Stomach (tissue), 19 donors: ENCODE measurements at places on chromosomes 2 and 18. TPM values are rescaled to one million over a fixed set of nuclear protein-coding genes. Genes with fewer than 3 reads are reported as not detected.

ZNF521 gene
- total RNA-seq = 57.4 TPM

AAMP gene
- total RNA-seq = 188 TPM

VWA3B gene
- not detected for total RNA-seq

GPAT2 gene
- total RNA-seq = 8.5 TPM

POTEJ gene
- total RNA-seq = not detected

GAD1 gene
- not detected for total RNA-seq

IL36A gene
- total RNA-seq = not detected

CD8A gene
- total RNA-seq = 24.9 TPM

MYOM1 gene
- 4.1 TPM for total RNA-seq

GPR35 gene
- total RNA-seq = 13.0 TPM

EPB41L3 gene
- 13.9 TPM for total RNA-seq

CYS1 gene
- total RNA-seq = 3.9 TPM

- H3K27ac ChIP-seq = no peak overlapping the region
- DNase-seq = no peak
- H3K4me1 ChIP-seq = no peaks in the 10 kb centered on the region
- no peak overlapping the region for H3K4me3 ChIP-seq
- no peaks in the 10 kb centered on the region for H3K27me3 ChIP-seq
These were observed 188.7 kb upstream of the SATB2 start for GRCh38 chr2:199646439-199646838.

DNA sequence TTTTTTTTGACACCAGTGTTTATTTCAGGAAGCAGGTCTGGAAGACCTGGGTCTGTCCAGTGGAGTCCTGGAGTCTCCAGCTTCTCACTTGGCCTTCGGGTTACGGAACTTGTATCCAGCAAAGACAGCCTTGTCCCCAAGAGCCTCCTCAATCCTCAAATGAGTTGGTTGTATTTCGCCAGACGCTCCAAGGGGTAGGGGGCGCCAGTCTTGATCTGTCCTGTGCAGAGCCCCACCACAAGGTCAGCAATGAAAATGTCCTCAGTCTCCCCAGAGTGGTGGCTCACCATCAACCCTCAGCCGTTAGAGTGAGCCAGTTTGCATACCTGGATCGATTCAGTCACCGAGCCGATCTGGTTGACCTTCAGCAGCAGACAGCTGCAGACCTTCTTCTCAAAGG lies 21.9 kb downstream of the ASXL2 start:
- no peaks in the 10 kb centered on the region for H3K27me3 ChIP-seq
- H3K27ac ChIP-seq = no peak overlapping the region
- peaks cover 17% of the 10 kb centered on the region for H3K36me3 ChIP-seq
- DNase-seq = no peak

DNA sequence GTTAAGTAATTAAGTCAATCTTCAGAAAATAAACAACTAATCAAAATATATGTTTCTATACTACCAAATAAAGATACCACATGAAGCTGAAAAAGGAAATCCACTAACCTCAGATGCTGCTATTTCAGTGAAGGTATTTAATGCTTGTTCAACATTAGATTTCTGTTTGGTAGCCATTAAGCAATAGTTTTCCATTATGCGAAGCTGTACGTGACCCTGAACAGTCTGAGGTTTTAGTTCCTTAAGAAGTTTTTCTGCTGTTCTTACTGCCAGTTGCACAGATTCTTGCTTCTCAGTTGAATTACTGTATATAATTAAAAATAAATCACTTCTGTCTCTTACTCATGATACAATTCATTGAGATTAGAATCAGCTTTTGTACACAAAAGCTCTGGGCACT lies 65.4 kb downstream of the TTC21B start:
- no peak overlapping the region for H3K4me3 ChIP-seq
- no peaks in the 10 kb centered on the region for H3K27me3 ChIP-seq
- DNase-seq = no peak
- no peaks in the 10 kb centered on the region for H3K4me1 ChIP-seq
- peaks cover 79% of the 10 kb centered on the region for H3K36me3 ChIP-seq
- H3K27ac ChIP-seq = no peak overlapping the region

GRCh38 chr2:136639651-136640050 lies 125.7 kb upstream of the THSD7B start:
- no peaks in the 10 kb centered on the region for H3K27me3 ChIP-seq
- H3K27ac ChIP-seq = no peak overlapping the region
- no peaks in the 10 kb centered on the region for H3K4me1 ChIP-seq
- no peak for DNase-seq

- H3K4me1 ChIP-seq = peaks cover 4% of the 10 kb centered on the region
- H3K36me3 ChIP-seq = no peaks in the 10 kb centered on the region
- H3K4me3 ChIP-seq = no peak overlapping the region
- H3K27me3 ChIP-seq = peaks cover 17% of the 10 kb centered on the region
These were observed 25.7 kb downstream of the NPPC start for GRCh38 chr2:231900486-231900942.

- no peaks in the 10 kb centered on the region for H3K36me3 ChIP-seq
- DNase-seq = peak; percentile 8
- no peaks in the 10 kb centered on the region for H3K27me3 ChIP-seq
These were observed 70.2 kb upstream of the DOK6 start for GRCh38 chr18:69330385-69331005.

GRCh38 chr2:237290261-237290660 lies 123.7 kb downstream of the COL6A3 start:
- H3K27ac ChIP-seq = peak overlapping the region; percentile 74
- no peaks in the 10 kb centered on the region for H3K36me3 ChIP-seq
- no peak overlapping the region for H3K4me3 ChIP-seq
- H3K4me1 ChIP-seq = no peaks in the 10 kb centered on the region
- H3K27me3 ChIP-seq = peaks cover 22% of the 10 kb centered on the region
- DNase-seq = no peak

- H3K27ac ChIP-seq = no peak overlapping the region
- H3K27me3 ChIP-seq = no peaks in the 10 kb centered on the region
- no peak overlapping the region for H3K4me3 ChIP-seq
- H3K36me3 ChIP-seq = no peaks in the 10 kb centered on the region
- H3K4me1 ChIP-seq = no peaks in the 10 kb centered on the region
These were observed 556.6 kb upstream of the ZNF804A start for GRCh38 chr2:184041777-184042176.

DNA sequence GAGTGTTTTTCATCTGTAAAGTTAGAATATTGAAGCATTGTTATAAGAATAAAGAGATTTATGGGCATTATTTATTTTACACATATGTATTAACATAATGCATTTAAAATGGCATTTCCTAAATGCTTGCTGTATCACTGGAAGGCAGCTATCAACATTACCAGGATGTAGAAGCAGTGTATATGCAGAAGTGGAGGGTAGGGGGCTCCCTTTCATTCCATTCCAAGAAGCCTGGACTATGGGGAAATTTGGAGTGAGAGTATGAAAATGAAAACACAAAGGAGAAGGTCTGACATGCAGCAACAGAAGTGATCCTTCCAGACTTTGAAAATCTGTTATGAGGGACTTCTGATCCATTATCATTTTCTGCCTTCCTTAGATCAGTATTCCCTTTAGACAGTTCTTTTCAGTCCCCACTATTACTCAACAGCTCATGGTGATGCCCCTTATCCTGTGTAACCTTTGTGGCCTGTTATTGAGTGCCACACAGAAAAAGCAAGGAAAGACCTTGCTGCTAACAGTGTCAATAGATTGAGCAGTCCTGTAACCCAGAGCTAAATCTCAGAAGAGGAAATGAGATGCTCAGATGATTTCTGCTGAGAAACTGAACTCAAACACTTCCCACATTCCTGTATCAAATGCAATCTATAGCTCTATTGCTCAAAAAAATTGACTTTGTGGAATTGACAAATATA lies 216.6 kb downstream of the HNMT start:
- H3K27me3 ChIP-seq = no peaks in the 10 kb centered on the region
- no peaks in the 10 kb centered on the region for H3K4me1 ChIP-seq
- no peak overlapping the region for H3K27ac ChIP-seq
- DNase-seq = peak; percentile 28

DNA sequence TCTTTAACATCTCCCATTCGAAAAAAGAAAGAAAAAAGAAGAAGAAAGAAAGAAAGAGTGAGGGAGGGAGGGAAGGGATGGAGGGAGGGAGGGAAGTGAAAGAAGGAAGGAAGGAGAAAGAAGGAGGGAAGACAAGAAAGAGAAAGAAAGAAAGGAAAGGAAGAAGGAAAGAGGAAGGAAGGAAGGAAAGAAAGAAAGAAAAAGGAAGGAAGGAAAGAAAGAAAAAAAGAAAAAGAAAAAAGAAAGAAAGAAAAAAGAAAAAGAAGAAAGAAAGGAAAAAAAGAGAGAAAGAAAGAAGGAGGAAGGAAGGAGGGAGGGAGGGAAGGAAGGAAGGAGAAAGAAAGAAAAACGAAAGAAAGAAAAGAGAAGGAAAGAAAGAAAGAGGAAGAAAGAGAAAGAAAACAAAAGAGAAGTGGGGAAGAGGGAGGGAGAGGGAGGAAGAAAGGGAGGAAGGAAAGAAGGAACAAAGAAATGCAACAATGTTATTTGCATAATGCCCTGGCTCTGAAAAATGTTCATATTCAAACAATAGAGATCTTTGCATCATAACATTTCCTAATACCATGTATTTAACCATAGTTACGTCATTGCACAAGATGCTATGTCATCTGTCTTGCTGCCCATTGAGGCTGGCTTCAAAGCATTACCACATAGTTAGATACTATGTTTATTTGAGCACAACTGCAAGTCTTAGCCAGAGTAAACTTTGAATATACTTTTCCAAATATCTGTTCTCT lies 550.6 kb downstream of the DSC3 start:
- no peaks in the 10 kb centered on the region for H3K27me3 ChIP-seq
- no peaks in the 10 kb centered on the region for H3K4me1 ChIP-seq
- H3K36me3 ChIP-seq = no peaks in the 10 kb centered on the region

DNA sequence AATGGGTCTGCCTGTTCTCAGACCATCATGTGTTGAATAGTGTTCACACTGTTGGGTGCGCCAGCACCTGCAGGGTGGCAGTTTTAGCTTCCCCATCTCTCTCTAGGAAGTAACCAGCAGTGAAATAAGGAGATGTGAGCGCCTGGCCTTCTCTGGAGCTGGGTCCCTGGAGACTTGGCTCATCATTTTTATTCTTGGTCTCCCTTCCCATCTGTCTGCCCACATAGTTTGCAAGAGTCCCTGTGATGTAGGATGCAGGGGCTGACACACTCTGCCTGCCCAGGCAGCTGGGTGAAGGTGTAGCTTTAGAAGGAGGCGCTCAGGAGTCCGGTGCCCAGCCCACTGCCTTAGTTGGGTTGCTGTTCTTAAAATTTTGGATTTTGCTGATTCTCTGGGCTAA lies 172.2 kb downstream of the LDLRAD4 start:
- no peak overlapping the region for H3K4me3 ChIP-seq
- no peak overlapping the region for H3K27ac ChIP-seq
- H3K36me3 ChIP-seq = peaks cover 5% of the 10 kb centered on the region
- H3K4me1 ChIP-seq = peaks cover 10% of the 10 kb centered on the region
- H3K27me3 ChIP-seq = no peaks in the 10 kb centered on the region
- no peak for DNase-seq

DNA sequence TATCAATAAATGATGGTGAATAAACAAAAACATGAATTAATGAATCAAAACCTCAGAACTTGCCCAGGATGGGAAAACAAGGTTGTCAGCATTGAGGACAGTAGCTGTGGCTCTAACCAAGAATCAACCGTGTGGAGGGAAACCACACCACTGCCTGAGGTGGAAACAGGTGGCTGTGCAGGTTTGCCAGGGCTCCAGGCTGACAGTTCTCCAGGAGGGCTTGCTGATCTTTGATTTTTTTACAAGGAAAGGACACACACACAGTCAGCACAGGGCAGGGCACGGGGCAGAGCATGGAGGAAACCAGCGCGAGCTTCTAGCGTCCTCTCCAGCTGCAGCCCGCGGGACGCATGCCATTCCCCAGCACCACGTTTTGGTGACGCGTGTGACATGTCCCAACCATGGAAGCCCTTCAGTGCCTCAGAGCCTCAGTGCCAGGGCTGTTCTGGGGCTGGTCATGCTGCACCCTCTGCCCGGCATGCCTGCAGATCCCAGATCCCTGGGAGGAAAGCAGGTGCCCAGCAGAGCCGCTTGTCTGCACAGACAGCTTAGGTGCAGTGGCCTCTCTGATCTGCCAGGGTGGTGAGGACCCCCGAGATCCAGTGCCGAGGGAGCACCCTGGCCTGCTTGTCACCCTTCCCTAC lies 15.8 kb upstream of the AGXT start:
- H3K27ac ChIP-seq = no peak overlapping the region
- no peak for DNase-seq
- peaks cover 19% of the 10 kb centered on the region for H3K4me1 ChIP-seq

- H3K4me1 ChIP-seq = no peaks in the 10 kb centered on the region
- no peak overlapping the region for H3K27ac ChIP-seq
- no peak overlapping the region for H3K4me3 ChIP-seq
- no peaks in the 10 kb centered on the region for H3K36me3 ChIP-seq
- DNase-seq = no peak
- no peaks in the 10 kb centered on the region for H3K27me3 ChIP-seq
These were observed 465.2 kb downstream of the ERBB4 start for GRCh38 chr2:212073360-212073759.

GRCh38 chr18:79784071-79784913 lies 13.4 kb upstream of the KCNG2 start:
- no peak for DNase-seq
- peaks cover 30% of the 10 kb centered on the region for H3K27me3 ChIP-seq
- no peak overlapping the region for H3K4me3 ChIP-seq
- no peaks in the 10 kb centered on the region for H3K36me3 ChIP-seq
- peaks cover 6% of the 10 kb centered on the region for H3K4me1 ChIP-seq

GRCh38 chr2:143433251-143433650 lies 304.0 kb downstream of the ARHGAP15 start:
- H3K27me3 ChIP-seq = no peaks in the 10 kb centered on the region
- no peaks in the 10 kb centered on the region for H3K36me3 ChIP-seq
- peak; percentile 69 for DNase-seq
- H3K27ac ChIP-seq = no peak overlapping the region
- no peak overlapping the region for H3K4me3 ChIP-seq

GRCh38 chr18:79396431-79397246 lies 909 bp downstream of the NFATC1 start:
- peak overlapping the region; percentile 55 for H3K4me3 ChIP-seq
- peaks cover 72% of the 10 kb centered on the region for H3K4me1 ChIP-seq
- H3K27ac ChIP-seq = peak overlapping the region; percentile 84
- peaks cover 3% of the 10 kb centered on the region for H3K27me3 ChIP-seq
- H3K36me3 ChIP-seq = no peaks in the 10 kb centered on the region

GRCh38 chr18:55458456-55459203 lies 129.4 kb downstream of the TCF4 start:
- no peak overlapping the region for H3K4me3 ChIP-seq
- H3K4me1 ChIP-seq = no peaks in the 10 kb centered on the region
- H3K27ac ChIP-seq = no peak overlapping the region
- H3K36me3 ChIP-seq = no peaks in the 10 kb centered on the region
- no peaks in the 10 kb centered on the region for H3K27me3 ChIP-seq
- peak; percentile 40 for DNase-seq

- H3K4me3 ChIP-seq = peak overlapping the region; percentile 35
- no peaks in the 10 kb centered on the region for H3K36me3 ChIP-seq
- peaks cover 20% of the 10 kb centered on the region for H3K4me1 ChIP-seq
- peak overlapping the region; percentile 74 for H3K27ac ChIP-seq
These were observed 163.4 kb downstream of the LDLRAD4 start for GRCh38 chr18:13381944-13382365.

- H3K27ac ChIP-seq = no peak overlapping the region
- H3K27me3 ChIP-seq = no peaks in the 10 kb centered on the region
- H3K36me3 ChIP-seq = no peaks in the 10 kb centered on the region
- no peaks in the 10 kb centered on the region for H3K4me1 ChIP-seq
- DNase-seq = no peak
These were observed 28.3 kb downstream of the MYO3B start for GRCh38 chr2:170206246-170206645.

GRCh38 chr2:109253217-109253616 lies 124.2 kb downstream of the SH3RF3 start:
- H3K4me1 ChIP-seq = peaks cover 42% of the 10 kb centered on the region
- no peaks in the 10 kb centered on the region for H3K27me3 ChIP-seq
- H3K36me3 ChIP-seq = no peaks in the 10 kb centered on the region
- no peak overlapping the region for H3K4me3 ChIP-seq

GRCh38 chr18:23540867-23541266 lies 37.6 kb downstream of the RMC1 start:
- H3K4me1 ChIP-seq = no peaks in the 10 kb centered on the region
- no peak overlapping the region for H3K4me3 ChIP-seq
- no peaks in the 10 kb centered on the region for H3K27me3 ChIP-seq
- peaks cover 100% of the 10 kb centered on the region for H3K36me3 ChIP-seq
- H3K27ac ChIP-seq = peak overlapping the region; percentile 49
